ENCODE measurements at places on chromosomes 1 and 21. TPM values are rescaled to one million over a fixed set of nuclear protein-coding genes. Genes with fewer than 3 reads are reported as not detected.
A peak's percentile ranks its signal among the peaks of the same experiment; 100 is the strongest.

The PADI2 gene
- total RNA-seq = 0.52 TPM

The TMEM51 gene
- 10.9 TPM for total RNA-seq

The SDHB gene
- total RNA-seq = 43.3 TPM

The PRKAA2 gene
- 5.6 TPM for total RNA-seq

The LCE1D gene
- total RNA-seq = not detected

The FAM167B gene
- total RNA-seq = 1.8 TPM

The GPR3 gene
- 1.7 TPM for total RNA-seq

The KRTAP13-2 gene
- not detected for total RNA-seq

The LAX1 gene
- total RNA-seq = 0.07 TPM

The NBPF3 gene
- 18.6 TPM for total RNA-seq

The SYT11 gene
- 0.20 TPM for total RNA-seq

The DR1 gene
- 38.7 TPM for total RNA-seq

- peaks cover 3% of the 10 kb centered on the region for H3K36me3 ChIP-seq
- H3K4me3 ChIP-seq = no peak overlapping the region
These were observed 23.4 kb upstream of the TSPAN2 start for GRCh38 chr1:115112496-115113375.

GRCh38 chr1:206449565-206449964 is 20.7 kb upstream of the IKBKE start:
- H3K4me1 ChIP-seq = peaks cover 16% of the 10 kb centered on the region
- H3K36me3 ChIP-seq = peaks cover 56% of the 10 kb centered on the region
- H3K4me3 ChIP-seq = no peak overlapping the region
- H3K27me3 ChIP-seq = no peaks in the 10 kb centered on the region

DNA sequence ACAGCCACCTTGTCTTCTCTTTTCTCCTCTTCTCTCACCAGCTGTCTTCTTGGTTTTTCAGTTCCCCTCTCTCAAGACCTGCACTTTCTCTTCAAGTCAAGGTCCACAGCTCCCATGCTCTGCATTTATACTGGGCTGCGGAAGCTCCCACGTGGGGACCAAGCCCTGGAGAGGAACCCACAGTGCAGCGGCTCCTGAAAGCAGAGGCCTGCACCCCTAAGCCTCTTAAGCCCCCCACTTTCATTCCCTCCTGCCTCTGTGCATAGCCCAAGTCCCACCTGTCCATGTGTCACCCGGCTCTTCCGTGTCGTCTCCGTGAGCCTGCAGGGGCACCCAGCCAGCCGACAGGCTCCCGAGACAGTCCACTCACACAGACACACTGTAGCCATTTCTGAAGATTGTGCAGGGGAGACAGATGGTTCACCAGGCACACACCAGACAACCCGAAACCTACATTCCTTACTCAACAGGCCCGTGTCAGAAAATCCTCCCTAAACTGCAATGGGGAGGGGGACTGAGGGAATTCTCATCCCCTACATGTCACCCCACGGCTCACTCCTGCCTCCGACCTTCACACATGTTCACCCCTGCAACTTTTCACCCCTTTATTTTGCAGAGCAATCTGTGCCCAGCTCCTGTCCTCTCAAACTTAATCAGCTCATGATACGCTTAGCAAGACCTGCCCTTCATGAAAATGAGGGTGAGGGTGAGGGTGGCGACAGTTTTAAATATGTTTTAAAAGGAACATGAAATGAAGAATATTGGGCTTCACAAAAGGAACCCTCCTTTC is 6.3 kb downstream of the MX2 start:
- no peak overlapping the region for H3K27ac ChIP-seq
- H3K27me3 ChIP-seq = peaks cover 15% of the 10 kb centered on the region
- no peak for DNase-seq
- H3K36me3 ChIP-seq = no peaks in the 10 kb centered on the region

GRCh38 chr21:36686955-36687354 is 12.0 kb upstream of the SIM2 start:
- H3K27ac ChIP-seq = no peak overlapping the region
- no peak overlapping the region for H3K4me3 ChIP-seq
- no peaks in the 10 kb centered on the region for H3K36me3 ChIP-seq
- H3K4me1 ChIP-seq = peaks cover 14% of the 10 kb centered on the region

- H3K4me3 ChIP-seq = no peak overlapping the region
- H3K27ac ChIP-seq = no peak overlapping the region
- no peak for DNase-seq
- no peaks in the 10 kb centered on the region for H3K36me3 ChIP-seq
These were observed 26.4 kb upstream of the KAZN start for GRCh38 chr1:14571810-14572767.

GRCh38 chr1:45005761-45006160 is 5.4 kb downstream of the HECTD3 start:
- no peak overlapping the region for H3K27ac ChIP-seq
- peaks cover 29% of the 10 kb centered on the region for H3K36me3 ChIP-seq
- H3K4me3 ChIP-seq = no peak overlapping the region
- H3K4me1 ChIP-seq = peaks cover 11% of the 10 kb centered on the region
- H3K27me3 ChIP-seq = no peaks in the 10 kb centered on the region

GRCh38 chr1:31389616-31390015 is 16.7 kb upstream of the FABP3 start:
- DNase-seq = no peak
- H3K36me3 ChIP-seq = no peaks in the 10 kb centered on the region
- peaks cover 17% of the 10 kb centered on the region for H3K4me1 ChIP-seq
- no peaks in the 10 kb centered on the region for H3K27me3 ChIP-seq

- DNase-seq = no peak
- peaks cover 57% of the 10 kb centered on the region for H3K4me1 ChIP-seq
- peak overlapping the region; percentile 97 for H3K27ac ChIP-seq
- no peaks in the 10 kb centered on the region for H3K36me3 ChIP-seq
- H3K4me3 ChIP-seq = peak overlapping the region; percentile 43
These were observed 62.3 kb downstream of the OPTC start for GRCh38 chr1:203556047-203556851.

DNA sequence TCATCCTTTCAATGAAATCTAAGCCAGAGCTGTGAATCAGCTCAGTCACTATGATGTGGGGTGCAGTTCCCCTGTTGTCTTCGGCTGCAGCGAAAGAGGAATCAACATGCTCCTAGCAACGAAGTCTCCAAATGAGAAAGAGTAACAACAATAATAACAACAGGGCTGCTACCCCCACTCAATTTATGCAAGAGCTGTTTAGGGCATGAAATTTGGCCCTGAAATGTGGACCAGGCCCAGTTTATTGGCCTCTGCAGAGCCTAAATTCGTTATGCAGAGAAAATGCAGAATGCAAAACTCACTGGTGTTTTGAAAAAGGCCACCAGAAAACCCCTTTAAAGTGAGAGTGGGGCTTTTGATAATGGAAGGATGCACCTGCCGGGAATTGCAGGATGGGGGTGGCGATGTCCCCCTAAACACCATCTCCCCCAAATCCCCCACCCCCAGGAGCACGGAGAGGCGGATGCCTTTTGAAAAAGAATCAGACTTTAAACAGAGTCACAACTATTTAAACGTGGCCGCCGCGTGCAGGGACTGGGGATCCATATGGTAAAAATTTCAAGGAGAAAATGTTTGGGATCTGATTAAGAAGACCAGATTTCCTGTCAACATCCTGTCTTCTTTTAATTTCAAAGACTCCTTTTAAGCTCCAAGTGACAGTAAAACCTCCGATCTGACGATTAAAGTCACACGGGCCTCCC is 1.9 kb downstream of the RUNX3 start:
- peaks cover 82% of the 10 kb centered on the region for H3K27me3 ChIP-seq
- H3K36me3 ChIP-seq = no peaks in the 10 kb centered on the region
- no peak overlapping the region for H3K27ac ChIP-seq
- H3K4me3 ChIP-seq = no peak overlapping the region

GRCh38 chr1:15391366-15391765 is 18.3 kb upstream of the EFHD2 start:
- no peaks in the 10 kb centered on the region for H3K36me3 ChIP-seq
- H3K27me3 ChIP-seq = peaks cover 43% of the 10 kb centered on the region
- H3K4me3 ChIP-seq = no peak overlapping the region
- no peak overlapping the region for H3K27ac ChIP-seq
- DNase-seq = no peak

DNA sequence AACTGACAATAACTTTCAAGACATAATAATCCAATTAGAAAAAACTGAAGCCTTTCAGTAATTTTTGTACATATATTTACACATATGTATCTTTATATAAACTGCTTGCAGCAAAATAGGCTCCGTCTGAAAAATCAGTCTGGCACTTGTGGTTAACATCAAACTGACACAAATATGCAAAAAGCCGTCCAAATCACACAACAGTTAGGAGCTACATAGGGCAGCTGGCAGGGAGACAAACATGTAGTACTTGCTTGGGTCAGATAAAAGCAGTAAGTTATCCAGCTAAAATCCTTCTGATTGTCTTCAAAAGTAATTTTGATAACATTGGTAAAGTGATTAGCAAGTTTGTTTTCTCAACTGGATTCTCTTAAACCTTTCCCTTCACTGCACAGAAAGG is 14.7 kb upstream of the GUCA2A start:
- H3K4me3 ChIP-seq = no peak overlapping the region
- no peak for DNase-seq
- H3K36me3 ChIP-seq = peaks cover 7% of the 10 kb centered on the region
- H3K4me1 ChIP-seq = peaks cover 42% of the 10 kb centered on the region

- no peak overlapping the region for H3K27ac ChIP-seq
- DNase-seq = no peak
- H3K36me3 ChIP-seq = no peaks in the 10 kb centered on the region
- H3K27me3 ChIP-seq = peaks cover 37% of the 10 kb centered on the region
- H3K4me1 ChIP-seq = no peaks in the 10 kb centered on the region
- no peak overlapping the region for H3K4me3 ChIP-seq
These were observed 681 bp upstream of the GPR61 start for GRCh38 chr1:109538827-109539555.

- no peak overlapping the region for H3K27ac ChIP-seq
- no peak for DNase-seq
- peaks cover 10% of the 10 kb centered on the region for H3K4me1 ChIP-seq
- H3K27me3 ChIP-seq = peaks cover 93% of the 10 kb centered on the region
- no peak overlapping the region for H3K4me3 ChIP-seq
These were observed 10.6 kb downstream of the GFI1 start for GRCh38 chr1:92476071-92476631.

DNA sequence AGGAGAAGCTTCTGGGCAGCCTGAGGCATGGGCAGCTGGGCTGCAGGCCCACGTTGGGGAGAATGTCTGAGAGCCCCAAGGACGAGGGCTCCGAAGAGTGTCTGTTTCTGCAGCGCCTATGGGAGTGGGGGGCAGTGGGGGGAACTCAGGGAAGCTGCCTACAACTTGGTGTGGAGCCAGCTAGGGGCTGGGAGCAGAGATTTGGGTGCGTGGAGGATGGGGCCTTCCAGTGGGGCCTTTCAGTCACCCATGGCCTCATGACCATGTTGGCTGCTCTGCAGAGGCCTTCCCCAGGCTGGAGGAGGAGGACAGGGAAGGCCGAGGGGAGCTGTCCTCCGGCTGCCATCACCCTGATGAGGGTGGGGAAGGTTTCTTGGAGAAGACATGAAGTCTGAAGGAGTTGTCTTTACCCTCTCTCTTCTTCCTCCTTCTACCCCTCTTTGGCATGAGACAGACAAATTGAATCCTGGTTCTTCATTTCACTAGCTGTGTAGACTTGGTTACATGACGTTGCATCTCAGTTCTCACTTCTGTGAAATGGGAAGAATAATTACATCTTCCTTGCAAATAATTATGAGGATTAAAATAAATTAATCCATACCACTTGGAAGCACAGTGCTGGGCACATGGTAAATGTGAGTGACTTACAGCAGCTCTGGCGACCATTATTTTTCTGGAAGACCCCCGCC is 8.3 kb downstream of the PPFIA4 start:
- H3K4me3 ChIP-seq = no peak overlapping the region
- DNase-seq = no peak
- H3K4me1 ChIP-seq = peaks cover 9% of the 10 kb centered on the region
- H3K36me3 ChIP-seq = no peaks in the 10 kb centered on the region
- peaks cover 3% of the 10 kb centered on the region for H3K27me3 ChIP-seq

DNA sequence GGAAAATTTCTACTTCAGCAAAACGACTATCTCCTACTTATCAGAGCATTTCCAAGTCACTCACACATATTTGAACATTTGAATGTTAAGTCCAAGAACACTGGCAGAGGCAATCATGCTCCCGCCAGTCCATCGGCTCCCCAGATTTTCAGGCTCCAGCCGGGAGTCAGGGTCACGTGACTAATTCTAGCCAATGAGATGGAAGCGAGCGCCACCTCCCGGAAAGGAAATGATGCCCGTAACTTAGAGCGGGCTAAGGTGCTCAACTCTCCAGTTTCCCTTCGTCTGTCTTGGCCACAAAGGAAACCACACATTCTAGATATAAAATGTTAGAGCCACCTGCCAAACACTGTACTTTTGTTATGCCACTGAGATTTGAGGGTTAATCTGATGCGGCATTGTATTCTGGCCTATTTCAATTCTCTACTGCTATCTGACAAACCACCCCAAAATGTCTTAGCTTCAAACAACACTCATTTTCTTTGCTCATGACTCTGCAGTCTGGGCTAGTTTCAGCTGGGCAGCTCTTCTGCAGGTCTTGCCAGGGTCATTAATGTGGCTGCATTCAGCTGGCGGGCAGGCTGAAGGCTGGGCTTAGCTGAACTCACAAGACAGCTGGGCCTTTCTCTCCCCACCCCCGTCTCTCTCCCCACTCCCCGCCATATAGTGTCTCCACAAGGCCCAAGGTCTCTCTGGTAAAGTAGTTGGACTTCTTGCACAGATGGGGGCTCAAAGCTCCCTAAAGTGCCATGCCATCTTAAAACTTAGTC is 16.5 kb upstream of the LHX4 start:
- no peaks in the 10 kb centered on the region for H3K36me3 ChIP-seq
- no peaks in the 10 kb centered on the region for H3K4me1 ChIP-seq
- peak overlapping the region; percentile 35 for H3K4me3 ChIP-seq
- no peak overlapping the region for H3K27ac ChIP-seq
- DNase-seq = no peak

DNA sequence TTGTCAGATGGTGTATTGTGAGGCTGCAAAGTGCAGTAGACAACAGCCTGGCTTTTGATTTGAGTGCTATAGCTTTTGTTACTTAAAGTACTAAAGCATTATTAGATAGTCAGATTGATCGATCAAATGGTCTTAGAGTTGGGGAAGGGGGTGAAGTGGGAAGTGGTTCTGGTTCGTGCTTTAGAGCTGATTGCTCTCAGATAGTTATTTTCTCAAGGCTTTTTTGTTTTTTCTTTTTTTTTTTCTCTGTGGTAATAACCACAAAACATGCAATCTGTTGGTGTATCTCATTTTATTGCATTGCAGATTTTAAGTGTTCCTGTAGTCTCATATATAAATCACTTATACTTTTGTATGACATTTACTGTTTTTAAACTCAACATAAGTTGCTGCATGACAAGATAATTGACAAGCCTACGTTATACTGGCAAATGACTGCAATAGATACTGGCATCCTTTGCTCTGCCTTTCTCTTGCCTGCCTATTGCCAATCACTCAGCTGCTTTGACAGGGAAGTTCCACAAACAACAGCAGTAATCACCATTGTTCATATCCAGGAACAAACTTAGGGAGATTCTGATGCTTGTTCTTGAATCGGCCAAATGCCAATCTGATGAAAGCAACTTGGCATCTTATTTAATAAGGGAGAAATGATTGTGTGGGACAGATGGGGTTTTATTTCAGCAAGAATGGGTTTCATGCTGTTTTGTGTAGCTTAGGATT is 125.0 kb upstream of the B3GALT2 start:
- no peaks in the 10 kb centered on the region for H3K27me3 ChIP-seq
- H3K4me1 ChIP-seq = peaks cover 9% of the 10 kb centered on the region
- no peaks in the 10 kb centered on the region for H3K36me3 ChIP-seq
- DNase-seq = no peak

All from mesothelial cell of epicardium (in vitro differentiated cells).